Left lung (tissue), 14 donors: ENCODE measurements at places on chromosomes 1 and 21.

DNA sequence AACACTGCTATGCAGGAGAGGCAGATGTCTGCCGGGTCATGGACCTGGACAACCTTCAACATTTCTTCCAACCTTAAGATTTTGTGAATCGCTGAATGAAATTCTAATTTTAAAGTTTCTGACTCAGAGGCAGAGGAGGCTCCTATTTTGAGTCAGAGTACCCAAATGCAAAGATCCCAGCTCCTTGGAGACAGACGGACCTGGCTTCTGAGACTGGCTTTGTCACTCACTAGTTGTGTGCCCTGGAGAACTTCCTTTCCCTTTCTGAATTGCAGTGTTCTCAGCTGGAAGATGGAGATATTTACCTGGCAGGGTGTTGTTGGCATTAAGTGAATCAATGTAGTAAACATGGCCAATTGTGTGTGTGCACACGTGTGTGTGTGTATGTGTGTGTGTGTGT, 51.9 kb downstream of the IER5 start:
- DNase-seq: no peak

DNA sequence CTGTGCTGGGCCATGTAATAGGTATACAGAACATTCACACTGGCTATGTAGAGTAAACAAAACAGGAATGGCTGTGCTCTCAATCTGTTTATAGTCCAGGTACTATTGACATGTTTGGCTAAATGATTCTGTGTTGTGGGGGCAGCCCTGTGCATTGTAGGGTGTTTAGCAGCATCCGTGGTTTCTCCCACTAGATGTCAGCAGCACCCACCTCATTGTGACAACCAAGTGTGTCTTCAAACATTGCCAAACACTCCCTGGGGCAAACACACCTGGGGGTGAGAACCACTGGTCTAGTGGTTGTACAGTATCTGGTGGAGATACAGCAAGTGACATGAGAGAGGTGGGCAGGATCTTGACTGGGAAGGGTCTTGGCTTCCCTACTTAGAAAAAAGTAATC, 80.4 kb upstream of the SPATA6 start:
- DNase-seq: no peak

DNA sequence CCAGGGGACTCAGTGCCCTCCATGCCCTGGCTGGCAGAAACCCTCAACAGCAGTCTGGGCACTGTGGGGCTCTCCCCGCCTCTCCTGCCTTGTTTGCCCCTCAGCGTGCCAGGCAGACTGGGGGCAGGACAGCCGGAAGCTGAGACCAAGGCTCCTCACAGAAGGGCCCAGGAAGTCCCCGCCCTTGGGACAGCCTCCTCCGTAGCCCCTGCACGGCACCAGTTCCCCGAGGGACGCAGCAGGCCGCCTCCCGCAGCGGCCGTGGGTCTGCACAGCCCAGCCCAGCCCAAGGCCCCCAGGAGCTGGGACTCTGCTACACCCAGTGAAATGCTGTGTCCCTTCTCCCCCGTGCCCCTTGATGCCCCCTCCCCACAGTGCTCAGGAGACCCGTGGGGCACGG, 2.8 kb upstream of the TAS1R3 start:
- no peak for DNase-seq

DNA sequence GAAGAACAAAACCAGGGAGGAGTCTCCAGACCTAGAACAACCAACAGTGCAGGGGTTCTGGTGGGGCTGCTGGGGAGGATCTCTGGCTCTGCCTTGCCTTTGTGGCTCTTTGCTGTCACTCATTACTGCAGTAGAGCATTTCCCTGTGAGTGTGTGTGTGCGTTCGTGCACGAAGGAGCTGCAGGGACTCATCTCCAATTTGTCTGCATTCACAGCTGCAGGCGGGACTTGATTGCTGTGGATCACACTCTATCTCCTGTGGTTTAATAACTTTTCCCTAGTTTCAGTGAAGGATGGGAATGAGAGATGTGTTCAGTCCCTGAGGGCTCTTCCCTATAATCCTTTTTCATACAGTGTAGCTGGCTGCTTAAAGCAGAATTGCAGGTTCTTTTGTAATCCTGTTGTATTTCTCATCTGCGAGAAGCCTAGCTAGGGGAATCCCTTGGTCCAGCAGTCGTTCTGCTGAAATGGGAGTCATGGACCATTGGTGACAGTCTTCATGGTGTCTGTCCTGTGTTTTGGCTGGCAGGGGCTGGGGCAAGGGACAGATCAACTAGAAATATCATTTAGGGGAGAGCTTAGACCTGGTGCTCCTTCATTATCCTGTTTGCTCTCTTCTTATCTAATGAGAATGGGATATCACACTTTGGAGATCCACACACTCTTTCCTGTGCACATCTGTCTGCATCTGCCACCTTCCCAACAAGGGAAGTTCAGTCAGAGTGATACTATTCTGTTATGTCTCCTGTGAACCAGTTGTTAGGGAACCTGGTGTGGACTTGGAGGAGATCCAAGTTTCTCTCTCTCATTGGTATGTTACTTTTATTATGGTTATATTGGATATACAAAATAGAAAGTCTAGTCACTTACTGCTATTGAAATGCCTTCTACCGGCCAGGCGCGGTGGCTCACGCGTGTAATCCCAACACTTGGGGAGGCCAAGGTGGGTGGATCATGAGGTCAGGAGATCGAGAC, 3.0 kb downstream of the PCP4L1 start:
- no peak for DNase-seq
